ENCODE measurements at places on chromosomes 13 and 19.
A peak's percentile ranks its signal among the peaks of the same experiment; 100 is the strongest.

GRCh38 chr13:59391696-59392095 is 772.0 kb downstream of the DIAPH3 start:
- peak; percentile 51 for DNase-seq

DNA sequence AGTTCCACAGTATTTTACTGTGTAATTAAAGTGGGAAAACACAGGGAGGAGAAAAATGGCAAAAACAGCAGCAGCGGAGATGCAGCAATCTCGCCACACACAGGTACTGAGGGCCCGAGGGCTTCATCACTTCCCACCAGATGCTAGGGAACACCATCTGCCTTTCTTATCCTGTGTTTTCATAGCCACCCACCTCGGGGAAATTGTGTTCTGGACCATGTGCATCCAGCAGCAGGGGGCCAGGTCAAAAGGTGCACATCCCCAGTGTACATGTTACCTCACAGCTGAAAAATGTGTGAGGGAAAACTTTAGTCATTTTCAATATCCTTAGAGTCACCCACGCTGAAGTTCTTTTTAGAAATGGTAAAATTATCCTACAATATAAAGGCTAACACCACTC is 30.2 kb downstream of the PDCD5 start:
- no peak for DNase-seq

- DNase-seq: no peak
These were observed 111.3 kb downstream of the ZNF486 start for GRCh38 chr19:20278342-20278741.

GRCh38 chr13:97266332-97266731 is 44.2 kb downstream of the MBNL2 start:
- DNase-seq: no peak

Measured in AG04450 (cell line).